ENCODE measurements at places on chromosomes 6 and 20.
A peak's percentile ranks its signal among the peaks of the same experiment; 100 is the strongest.

GRCh38 chr20:325889-326644 lies 715 bp downstream of the SOX12 start:
- DNase-seq, result peak; percentile 63

- peak; percentile 87 for DNase-seq
Observed at GRCh38 chr6:17269840-17270239, 11.3 kb upstream of the RBM24 start.

DNA sequence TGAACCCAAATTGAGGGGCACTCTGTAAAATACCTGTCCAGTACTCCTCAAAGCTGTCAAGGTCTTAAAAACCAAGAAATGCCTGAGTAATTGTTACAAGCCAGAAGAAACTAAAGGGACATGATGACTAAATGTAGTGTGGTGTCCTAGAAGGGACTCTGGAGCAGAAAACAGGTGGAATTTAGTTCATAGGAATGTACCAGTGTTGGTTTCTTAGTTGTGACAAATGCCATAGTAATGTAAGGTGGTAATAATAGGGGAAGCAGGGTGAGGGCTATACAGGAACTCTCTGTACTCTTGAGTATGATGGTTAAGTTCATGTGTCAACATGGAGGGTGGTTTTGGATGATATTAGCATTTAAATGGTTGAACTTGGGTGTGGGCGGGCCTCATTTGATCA lies 92.3 kb downstream of the CNBD2 start:
- DNase-seq, result no peak

- no peak for DNase-seq
Observed at GRCh38 chr6:118319894-118320649, 228.0 kb upstream of the PLN start.

DNA sequence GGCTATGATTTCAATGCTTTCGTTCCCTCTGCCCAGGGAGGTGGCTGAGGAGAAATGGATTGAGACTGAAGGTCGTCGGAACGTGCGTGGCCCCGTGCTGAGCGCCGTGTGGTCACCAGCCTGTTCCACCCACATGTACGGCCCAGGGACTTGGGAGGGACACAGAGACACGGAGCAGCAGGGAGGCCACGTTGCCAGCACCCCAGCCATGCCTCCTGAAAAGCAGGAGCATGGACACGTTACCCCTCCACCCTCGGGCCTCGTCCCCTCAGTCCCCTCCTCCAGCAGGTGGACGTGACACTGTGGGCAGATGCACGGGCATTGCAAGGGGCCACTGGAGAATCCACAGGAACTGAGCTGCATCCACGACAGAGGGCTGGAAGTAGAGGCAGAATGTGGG lies 133.1 kb upstream of the CST7 start:
- DNase-seq, result no peak

GRCh38 chr6:125784365-125784764 lies 6.4 kb upstream of the NCOA7 start:
- peak; percentile 17 for DNase-seq

DNA sequence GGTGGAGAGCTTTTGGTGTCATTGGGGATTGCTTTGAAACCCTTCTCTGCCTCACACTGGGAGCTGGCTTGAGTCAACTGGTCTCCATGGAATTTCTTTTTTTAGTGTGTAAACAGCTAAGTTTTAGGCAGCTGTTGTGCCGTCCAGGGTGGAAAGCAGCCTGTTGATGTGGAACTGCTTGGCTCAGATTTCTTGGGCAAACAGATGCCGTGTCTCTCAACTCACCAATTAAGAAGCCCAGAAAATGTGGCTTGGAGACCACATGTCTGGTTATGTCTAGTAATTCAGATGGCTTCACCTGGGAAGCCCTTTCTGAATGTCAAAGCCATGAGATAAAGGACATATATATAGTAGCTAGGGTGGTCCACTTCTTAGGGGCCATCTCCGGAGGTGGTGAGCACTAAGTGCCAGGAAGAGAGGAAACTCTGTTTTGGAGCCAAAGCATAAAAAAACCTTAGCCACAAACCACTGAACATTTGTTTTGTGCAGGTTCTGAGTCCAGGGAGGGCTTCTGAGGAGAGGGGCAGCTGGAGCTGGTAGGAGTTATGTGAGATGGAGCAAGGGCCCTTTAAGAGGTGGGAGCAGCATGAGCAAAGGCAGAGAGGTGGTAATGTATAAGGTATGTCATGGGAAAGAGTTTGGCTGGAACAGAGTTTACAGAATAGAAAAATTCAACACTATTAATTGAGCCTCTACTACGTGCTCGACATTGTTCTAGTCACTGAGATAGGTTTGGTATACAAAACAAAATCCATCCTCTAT lies 31.2 kb downstream of the SRSF3 start:
- DNase-seq, result peak; percentile 42

DNA sequence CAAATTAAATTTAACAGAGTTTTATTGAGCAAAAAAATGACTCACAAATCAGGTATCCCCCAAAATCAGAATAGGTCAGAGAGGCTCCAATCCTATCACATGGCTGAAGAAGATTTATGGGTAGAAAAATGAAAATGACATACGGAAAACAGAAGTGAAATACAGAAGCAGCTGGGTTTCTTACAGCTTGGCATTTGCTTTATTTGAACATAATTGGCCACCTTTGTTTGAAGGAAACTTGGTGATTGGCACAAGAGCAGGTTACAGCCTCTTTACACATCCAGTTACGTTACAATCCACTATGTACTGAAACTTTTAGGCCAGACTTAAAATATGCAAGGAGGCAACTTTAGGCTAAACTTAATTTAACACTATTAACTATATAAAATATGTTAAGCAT lies 11.7 kb upstream of the TREM2 start:
- no peak for DNase-seq

GRCh38 chr6:149782337-149782736 lies 32.8 kb downstream of the PCMT1 start:
- no peak for DNase-seq
